Stimulated activated effector memory CD8-positive, alpha-beta T cell treated with anti-CD3 and anti-CD28 coated beads, Interleukin-12 subunit alpha, Interleukin-12 subunit beta, amount 100 ng/mL, for 72 hours (primary cell): ENCODE measurements at places on chromosomes 12 and 14.

GRCh38 chr12:124939421-124940142 lies 25.1 kb upstream of the UBC start:
- DNase-seq: peak; percentile 87

- DNase-seq: no peak
These were observed 67.6 kb upstream of the AP4S1 start for GRCh38 chr14:30957813-30958370.

DNA sequence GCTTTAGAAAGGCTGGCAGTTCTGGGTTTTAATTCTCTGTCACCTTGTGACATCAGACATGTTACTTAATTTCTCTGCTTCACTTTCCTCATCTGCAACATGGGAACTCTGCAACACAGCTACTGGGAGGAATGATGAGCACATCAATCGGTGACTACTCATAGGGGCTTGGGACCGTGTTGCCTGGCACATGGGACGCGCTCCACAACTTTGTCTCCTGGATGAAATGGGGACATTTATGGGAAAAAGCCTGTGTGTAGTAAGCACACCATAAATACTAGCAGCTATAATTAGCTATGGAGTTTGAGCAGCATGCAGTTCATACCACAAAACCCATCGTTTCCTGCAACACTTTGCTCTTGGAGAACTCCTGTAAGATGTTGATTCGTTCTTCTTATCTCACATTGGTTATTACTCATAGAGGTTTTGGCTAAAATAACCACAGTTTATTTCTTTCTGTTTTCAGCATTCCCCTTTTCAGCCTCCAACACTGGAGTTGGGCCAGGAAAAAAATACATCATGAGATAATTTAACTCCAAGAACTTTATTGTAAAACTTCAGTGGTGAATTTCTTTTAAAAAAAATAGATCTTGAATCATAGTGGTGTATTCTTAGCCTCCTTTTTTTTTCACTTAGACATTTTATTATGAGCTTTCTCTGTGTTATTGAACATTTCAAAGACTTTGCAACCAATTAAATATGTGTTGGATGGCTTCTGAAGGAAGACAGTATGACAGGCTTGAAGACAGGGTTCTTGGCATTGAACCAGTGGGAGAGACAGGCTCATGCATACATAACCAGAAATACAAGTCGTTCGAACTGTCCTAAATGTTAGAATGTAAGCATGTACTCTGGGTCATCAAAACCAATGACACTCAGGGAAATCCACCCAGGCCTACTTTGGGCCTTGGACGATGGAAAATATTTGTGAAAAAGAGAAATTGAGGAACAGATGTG lies 72.7 kb downstream of the RIN3 start:
- DNase-seq: peak; percentile 65

GRCh38 chr12:15689751-15690191 lies 99.4 kb downstream of the EPS8 start:
- no peak for DNase-seq

DNA sequence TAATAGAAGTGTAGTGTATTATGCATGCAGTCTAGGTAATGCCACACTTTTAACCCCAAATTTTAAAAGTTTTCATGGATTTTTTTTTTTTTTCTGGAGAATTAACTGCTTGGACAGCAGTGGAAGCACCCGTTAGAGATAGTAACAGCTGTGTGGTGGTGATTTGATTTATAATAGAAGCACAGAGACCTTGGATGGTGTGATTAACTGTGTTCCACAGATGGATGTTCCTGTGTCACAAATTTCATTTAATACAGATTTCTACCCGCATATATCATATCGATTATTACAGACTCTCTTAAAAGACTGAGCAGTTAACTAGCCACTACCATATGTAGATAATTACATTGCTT lies 47.0 kb downstream of the IFT81 start:
- no peak for DNase-seq

- no peak for DNase-seq
These were observed 781.7 kb downstream of the TRHDE start for GRCh38 chr12:73053893-73054292.

DNA sequence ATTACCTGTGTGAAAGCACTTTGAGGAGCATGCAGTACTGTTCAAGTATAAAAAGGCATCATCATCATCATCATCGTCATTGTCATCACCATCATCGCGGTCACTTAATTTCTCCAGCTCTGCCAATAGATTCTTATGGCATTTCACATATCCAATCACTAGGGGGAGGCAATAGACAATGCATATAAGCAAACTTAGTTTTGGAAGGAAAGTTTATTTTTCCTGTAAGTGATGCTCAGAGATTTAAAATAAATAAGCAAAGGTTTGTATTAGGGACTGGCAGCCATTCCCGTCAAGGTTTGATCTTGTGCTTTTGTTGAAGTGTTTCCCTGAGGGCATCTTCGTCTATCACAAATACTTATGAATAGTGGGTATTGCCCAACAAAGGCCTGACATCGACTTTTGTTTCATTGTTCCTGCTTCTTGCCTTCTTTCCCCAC lies 127.4 kb downstream of the KTN1 start:
- DNase-seq: no peak

- no peak for DNase-seq
These were observed 2.3 kb downstream of the ST8SIA1 start for GRCh38 chr12:22332202-22332601.

- DNase-seq: no peak
These were observed 7.4 kb upstream of the TUBA1B start for GRCh38 chr12:49138587-49138986.

DNA sequence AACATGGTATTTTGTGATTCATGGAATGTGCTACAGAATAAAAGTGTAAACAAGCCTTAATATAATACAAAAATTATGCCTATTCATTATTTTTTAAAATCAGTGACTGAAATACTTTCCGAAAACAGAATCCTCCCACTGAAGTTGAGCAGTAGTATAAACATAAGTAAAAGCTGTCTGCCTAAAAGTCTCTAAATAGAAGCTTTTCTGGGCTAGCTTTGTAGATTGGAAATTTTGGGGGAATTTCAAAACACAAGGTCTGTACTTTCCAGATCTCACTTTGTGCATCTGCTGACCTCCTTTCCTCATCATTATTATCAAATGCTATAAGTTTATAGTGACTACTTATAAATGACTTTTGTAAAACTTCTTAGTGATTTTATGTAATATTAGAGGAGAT lies 80.4 kb upstream of the TRHDE start:
- no peak for DNase-seq

DNA sequence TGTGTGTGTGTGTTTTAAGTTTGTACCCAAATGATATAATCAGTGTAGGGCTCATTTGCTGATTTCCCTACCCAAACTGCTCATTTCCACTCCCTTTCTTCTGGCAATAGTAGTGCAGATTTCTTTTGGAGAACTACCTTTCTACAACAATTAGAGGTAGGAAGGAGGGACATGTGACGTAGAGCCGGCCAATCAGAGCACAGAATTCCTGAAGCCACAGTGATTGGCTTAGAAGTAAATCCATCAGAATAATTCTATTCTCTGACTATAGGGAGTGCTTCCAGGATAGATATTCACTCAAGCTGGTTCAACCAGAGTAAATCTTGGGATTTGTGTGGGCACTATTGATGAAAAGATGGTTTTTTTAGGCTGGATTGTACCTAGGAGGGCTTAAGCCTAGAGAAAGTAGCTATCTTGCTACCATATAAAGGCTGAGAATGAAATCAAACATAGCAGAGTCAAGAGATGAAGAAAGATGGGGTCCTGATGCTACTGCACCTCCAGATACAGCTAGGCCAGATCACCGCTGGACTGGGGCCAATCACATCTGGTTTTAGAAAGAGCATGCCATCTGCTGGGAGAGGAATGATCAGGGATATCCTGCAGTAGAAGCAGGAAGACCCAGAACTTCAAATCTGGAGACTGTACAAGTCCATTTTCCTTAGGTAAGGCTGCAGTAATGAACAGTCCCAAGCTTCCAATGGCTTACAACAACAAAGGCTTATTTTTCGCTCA lies 54.1 kb upstream of the NUAK1 start:
- DNase-seq: no peak

DNA sequence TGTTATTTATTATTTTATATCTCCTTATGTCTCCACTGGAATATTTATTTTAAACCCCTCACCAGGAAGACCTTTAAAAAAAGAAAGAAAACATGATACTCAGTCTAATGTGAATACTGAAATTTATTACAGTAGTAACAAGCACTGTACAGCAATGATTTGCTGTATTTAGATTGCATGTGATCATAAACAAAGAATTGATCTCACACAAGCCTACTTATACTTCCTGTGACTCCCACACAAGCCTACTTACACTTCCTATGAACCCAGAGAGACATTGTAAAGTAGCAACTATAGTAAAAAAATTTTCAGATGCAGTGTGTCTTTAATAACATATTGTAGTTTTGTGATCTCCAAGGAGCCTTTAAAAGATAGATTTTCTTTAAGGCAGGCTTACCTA lies 142.7 kb upstream of the SYT1 start:
- no peak for DNase-seq
